ENCODE measurements at places on chromosomes 3 and 15.

- DNase-seq, result no peak
Observed at GRCh38 chr3:119557877-119558269, 1.5 kb downstream of the CD80 start.

DNA sequence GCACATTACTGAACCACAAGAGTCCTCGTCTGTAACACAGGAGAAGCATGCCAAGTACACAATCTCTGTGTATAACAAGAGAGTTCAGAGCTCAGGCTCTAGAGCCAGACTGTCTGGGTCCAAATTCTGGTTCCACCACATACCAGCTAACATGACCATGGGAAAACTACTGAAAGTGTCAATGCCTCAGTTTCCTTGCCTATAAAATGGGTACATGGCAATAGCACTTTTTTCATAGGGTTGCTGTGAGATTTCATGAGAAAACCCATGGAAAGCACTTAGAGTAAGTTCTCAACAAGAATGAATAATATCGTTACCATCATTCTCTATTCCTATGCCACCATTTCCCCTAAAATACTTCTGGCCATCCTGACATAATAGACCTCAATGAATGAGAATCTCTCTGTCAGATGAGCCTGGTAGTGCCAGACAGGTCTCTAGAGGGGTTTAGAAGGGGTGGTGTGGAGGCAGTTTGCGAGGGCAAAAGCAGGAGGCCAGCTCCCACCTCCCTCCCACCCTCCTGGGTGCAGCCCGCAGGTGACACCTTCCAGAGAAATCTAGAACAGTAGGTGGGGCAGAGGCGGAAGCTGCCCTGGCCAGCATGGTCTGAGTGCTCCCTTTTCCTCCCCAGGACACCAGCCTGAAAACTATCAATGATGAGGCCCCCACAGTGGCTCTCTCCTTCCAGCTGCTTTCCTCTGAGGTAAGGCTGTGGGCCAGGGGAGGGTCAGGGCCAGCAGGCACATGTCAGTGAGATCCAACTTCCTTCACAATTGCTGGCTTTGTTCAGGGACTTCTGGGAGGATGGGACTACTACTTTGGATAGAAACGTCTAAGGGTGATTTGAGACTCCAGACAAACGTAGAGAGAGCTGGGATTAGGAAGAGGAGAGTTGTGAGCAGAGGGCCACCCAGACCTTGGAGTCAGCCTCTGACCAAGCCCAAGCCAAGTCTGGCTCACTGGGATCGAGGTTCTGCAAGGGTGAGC lies 45.3 kb downstream of the CCDC33 start:
- no peak for DNase-seq

- DNase-seq, result no peak
Observed at GRCh38 chr3:150306906-150307305, 101.2 kb upstream of the TSC22D2 start.

DNA sequence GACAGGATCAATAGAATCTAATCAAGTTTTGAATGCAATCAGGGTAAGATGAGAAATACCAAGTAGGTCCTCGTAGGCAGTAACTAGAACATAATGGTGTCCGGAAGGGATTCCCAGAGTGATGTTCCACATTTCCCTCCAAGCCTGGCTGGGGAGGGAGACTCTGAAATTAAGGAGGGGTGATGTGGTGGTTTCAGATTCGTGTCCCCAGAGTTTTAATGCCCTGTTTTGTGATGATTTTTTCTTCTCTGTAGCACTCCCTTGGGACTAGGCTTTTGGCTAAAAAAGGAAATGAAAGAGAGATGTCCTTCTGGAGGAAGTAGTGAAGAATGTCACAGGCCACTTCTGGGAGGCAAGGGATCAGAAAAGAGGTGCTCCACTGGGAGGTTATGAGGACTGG lies 108.3 kb upstream of the CACNA2D3 start:
- DNase-seq, result no peak

GRCh38 chr3:170961616-170962400 lies 53.4 kb upstream of the EIF5A2 start:
- DNase-seq, result no peak
